ENCODE measurements at places on chromosomes 11 and 22. TPM values are rescaled to one million over a fixed set of nuclear protein-coding genes. Genes with fewer than 3 reads are reported as not detected.
A peak's percentile ranks its signal among the peaks of the same experiment; 100 is the strongest.

Gene OR51B2
- polyA plus RNA-seq, result not detected

- no peaks in the 10 kb centered on the region for H3K36me3 ChIP-seq
- H3K4me3 ChIP-seq, result no peak overlapping the region
- no peak for DNase-seq
- peaks cover 2% of the 10 kb centered on the region for H3K4me1 ChIP-seq
- no peaks in the 10 kb centered on the region for H3K27me3 ChIP-seq
Measured at GRCh38 chr11:78402847-78403246, 14.8 kb downstream of the GAB2 start.

DNA sequence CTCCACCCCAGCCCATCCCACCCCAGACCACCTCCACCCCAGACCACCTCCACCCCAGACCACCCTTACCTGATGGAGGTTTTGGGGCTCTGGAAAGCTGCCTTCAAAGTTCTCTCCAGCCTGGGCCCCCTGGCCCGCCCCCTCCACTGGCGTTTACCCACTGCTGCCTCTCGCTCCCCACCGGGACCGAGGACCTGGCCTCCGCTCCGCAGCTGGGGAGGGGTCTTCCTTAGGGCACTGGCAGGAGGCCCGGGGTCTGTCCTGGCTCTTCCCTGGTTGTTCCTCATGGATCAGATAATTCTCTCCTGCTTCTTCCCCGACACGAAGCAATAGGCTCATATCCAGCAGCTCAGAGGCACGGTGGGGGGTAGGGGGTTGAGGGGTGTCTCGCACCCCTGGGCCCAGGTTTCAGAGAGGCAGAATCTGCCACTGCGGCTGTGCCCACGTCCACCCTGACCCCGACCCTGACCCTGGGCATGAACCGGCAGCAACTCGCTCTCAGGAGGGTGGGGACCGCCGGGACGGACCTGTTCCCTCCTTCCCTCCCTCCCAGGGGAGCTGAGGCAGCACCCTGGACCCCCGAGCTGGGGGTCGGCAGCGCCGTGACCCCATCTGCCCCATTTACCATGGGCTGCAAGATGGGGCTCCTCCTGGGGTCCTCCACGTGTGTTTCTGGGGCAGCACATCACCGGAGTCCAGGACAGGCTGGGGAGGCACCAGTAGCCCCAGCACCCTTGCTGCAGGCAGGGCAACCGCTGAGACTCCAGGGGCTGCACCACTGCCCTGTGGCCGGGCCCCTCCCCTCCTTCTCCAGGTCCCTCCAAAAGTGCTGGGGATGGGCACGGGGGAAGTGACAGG lies 12.9 kb downstream of the KRTAP5-5 start:
- no peak for DNase-seq
- peaks cover 28% of the 10 kb centered on the region for H3K27me3 ChIP-seq
- H3K4me1 ChIP-seq, result no peaks in the 10 kb centered on the region

DNA sequence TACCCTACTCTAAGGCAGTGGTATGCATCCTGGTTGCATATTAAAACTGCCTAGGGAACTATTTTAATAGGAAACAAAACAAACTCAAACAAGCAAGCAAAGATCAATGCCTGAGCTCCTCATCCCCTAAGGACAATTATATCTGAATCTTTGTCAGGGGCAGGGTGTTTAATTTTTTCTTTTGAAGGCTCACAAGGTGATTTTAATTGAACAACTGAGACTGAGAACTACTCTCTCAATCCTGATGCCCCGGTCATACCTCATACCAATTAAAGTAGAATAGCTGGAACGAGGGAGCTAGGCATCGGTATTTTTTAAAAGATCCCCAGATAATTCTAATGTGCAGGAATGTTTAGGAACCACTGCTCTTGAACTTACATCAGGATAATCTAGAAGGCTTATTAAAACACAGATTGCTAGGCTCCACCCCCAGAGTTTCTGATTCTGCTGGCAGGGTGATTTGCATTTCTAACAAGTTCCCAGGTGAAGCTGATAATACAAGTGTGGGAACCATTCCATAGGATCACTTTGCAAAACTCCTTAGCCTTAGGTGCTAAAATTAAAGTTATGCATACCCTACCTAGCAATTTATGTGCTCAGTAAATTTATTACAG lies 416.5 kb downstream of the GUCY1A2 start:
- no peak overlapping the region for H3K4me3 ChIP-seq
- no peak overlapping the region for H3K27ac ChIP-seq
- no peaks in the 10 kb centered on the region for H3K27me3 ChIP-seq
- no peaks in the 10 kb centered on the region for H3K4me1 ChIP-seq

Gene TIMP3
- 48.0 TPM for polyA plus RNA-seq

GRCh38 chr22:19819911-19820879 lies 34.5 kb downstream of the GNB1L start:
- no peak overlapping the region for H3K4me3 ChIP-seq
- H3K36me3 ChIP-seq, result no peaks in the 10 kb centered on the region
- H3K27ac ChIP-seq, result no peak overlapping the region
- H3K4me1 ChIP-seq, result peaks cover 21% of the 10 kb centered on the region

DNA sequence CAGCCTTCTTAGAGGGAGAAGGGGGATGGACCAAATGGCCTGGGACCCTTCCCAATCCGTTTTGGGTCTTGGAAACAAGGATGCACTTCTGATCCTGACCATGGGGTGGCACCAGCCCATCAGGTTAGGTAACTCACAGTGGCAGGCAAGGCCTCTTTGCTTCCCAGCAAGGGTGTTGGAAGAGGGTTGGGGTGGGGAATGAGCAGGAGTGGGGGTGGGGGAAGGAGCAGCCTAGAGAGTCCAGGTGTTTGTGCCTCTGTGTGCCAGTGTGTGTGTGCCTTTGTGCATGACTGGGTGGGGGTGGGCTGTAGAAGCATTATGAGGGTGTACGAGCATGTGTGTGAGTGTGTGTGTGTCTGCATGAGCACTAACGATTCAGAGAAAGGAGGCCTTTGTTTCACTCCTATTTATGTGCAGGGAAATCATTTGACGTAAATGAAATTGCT lies 213.1 kb downstream of the INSC start:
- no peak overlapping the region for H3K4me3 ChIP-seq
- H3K27ac ChIP-seq, result no peak overlapping the region
- H3K36me3 ChIP-seq, result no peaks in the 10 kb centered on the region
- H3K27me3 ChIP-seq, result no peaks in the 10 kb centered on the region
- no peaks in the 10 kb centered on the region for H3K4me1 ChIP-seq

GRCh38 chr11:1693327-1694063 lies 3.5 kb upstream of the KRTAP5-6 start:
- peaks cover 3% of the 10 kb centered on the region for H3K27me3 ChIP-seq
- no peaks in the 10 kb centered on the region for H3K36me3 ChIP-seq
- H3K4me3 ChIP-seq, result peak overlapping the region; percentile 12
- H3K4me1 ChIP-seq, result peaks cover 7% of the 10 kb centered on the region
- peak overlapping the region; percentile 20 for H3K27ac ChIP-seq

Gene KCNQ1
- polyA plus RNA-seq, result not detected

GRCh38 chr11:26712497-26712896 lies 9.4 kb downstream of the SLC5A12 start:
- no peak for DNase-seq
- H3K4me1 ChIP-seq, result no peaks in the 10 kb centered on the region
- no peaks in the 10 kb centered on the region for H3K36me3 ChIP-seq
- no peak overlapping the region for H3K4me3 ChIP-seq

DNA sequence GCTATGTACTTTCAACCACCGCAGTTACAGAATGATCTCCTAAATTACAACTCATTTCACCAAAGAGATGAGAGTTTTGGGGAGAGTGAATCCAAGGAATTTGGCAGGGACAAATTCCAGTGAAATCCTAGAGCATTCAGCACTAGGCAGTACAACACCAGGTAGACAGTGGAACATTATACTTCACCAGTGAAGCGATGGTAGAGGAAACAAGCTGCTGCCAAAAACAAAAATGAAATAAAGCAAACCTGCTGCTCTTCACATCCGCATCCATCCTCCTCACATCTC lies 16.9 kb downstream of the SMCO4 start:
- H3K36me3 ChIP-seq, result no peaks in the 10 kb centered on the region
- H3K4me3 ChIP-seq, result no peak overlapping the region
- no peak for DNase-seq
- H3K4me1 ChIP-seq, result no peaks in the 10 kb centered on the region
- H3K27ac ChIP-seq, result no peak overlapping the region

DNA sequence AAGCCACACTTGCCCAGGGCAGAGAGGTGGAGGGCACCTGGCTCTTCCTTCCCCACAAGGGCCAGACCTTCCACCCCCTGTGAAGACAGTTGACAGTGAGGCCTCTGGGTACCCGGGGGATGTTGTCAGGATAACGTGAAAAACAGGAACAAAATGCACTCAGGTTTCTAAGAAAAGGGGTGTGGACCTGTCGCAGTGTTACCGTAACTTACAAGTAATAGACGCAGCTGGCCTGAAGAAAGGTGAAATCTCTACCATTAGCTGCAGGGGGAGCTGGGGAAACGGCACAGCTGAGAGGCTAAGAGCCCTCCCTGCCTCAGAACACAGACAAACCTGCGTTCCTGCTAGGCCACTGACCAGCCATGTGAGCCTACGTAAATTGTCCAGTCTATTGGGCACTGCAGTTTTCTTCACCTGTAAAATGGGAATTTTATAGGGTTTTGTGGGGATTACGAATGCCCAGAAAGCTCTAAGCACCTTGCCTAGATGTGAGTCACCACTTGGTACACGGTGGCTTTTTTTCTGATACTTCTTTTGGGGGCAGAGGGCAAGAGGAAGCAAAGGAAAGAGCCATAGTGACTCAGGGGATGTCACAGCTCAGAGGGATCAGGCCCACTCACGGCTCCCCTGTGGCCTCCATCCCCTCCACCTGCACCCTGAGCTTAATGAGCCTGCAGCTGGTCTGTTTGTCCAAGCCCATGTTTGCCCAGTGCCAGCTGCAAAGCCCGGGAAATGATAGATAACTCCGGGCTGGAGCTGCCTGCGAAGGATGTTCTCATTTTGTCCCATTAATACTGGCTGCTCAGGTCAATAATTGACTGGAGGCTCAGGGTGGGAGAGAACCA lies 18.4 kb upstream of the CABP7 start:
- no peaks in the 10 kb centered on the region for H3K36me3 ChIP-seq
- peaks cover 15% of the 10 kb centered on the region for H3K4me1 ChIP-seq
- H3K27ac ChIP-seq, result no peak overlapping the region
- H3K4me3 ChIP-seq, result no peak overlapping the region

DNA sequence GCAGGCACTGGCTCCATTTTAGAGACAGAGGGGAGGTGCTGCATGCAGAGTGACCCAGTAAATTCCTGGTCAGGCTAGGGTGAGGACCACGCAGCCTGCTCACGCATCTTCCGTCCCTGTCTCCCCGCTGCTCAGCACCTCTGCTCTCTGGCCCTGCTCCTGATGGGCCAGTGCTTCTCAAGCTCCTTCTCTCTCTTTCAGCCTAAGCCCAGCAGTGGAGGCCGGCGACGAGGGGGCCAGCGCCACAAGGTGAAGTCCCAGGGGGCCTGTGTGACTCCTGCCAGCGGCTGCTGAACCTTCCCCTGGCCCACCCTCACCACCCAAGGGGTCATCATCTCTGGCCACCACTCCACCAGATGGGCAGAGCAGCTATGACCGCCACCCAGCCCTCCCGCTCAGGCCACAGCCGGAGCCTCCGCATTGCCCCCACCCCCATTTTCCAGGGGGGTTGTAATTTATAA lies 24.7 kb downstream of the GTPBP1 start:
- no peak for DNase-seq
- no peaks in the 10 kb centered on the region for H3K27me3 ChIP-seq

DNA sequence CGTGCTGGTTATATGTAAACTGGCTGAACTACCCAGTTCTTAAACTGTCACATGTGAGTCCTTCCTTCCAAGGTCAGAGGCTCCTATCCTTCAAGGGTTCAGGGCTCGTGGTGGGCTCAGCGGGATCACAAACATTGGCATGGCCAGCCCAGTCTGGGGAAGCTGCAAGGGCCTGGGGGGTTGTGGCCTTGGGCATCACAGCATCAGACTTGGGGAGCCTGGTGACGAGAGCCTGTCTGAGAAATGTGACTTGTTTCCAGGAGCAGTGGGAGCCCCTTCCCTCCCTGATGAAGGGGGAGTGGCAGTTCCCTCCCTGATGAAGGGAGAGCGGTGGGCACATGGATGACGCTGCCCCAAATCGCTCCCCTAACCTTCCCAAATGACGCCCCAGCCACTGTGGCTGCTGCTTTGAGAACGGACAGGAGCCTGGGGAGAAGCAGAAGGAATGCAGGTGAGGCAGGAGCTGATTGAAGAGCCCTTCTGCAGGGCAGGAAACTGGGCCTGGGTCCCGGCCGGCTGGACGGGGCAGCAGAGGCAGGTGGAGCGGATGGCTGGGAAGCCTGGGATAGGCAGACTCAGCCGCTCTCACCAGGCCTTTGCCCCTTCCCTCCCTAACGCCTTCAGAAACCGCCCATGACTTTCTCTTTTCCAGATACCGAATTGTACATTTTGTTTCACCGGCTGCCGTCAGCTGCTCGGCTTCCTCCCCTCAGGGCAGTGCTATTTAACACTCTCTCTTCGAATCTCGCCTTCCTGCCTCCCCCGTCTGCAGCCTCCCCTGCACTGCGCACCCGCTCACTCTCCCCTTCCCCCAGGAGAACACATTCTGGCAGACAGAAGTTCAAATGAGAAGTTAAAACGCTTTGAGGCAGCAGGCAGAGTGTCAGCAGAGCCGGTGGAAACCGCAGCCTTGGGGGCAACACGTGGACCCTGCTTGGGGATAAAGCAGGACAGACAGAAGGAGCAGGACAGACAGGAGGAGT lies 1486.7 kb downstream of the BRD1 start:
- no peak overlapping the region for H3K4me3 ChIP-seq
- no peaks in the 10 kb centered on the region for H3K4me1 ChIP-seq
- H3K27me3 ChIP-seq, result no peaks in the 10 kb centered on the region
- no peaks in the 10 kb centered on the region for H3K36me3 ChIP-seq
- H3K27ac ChIP-seq, result no peak overlapping the region
- DNase-seq, result no peak

Gene CARNS1
- not detected for polyA plus RNA-seq

- H3K36me3 ChIP-seq, result no peaks in the 10 kb centered on the region
- no peaks in the 10 kb centered on the region for H3K27me3 ChIP-seq
- H3K4me3 ChIP-seq, result no peak overlapping the region
- no peak for DNase-seq
- H3K27ac ChIP-seq, result no peak overlapping the region
Measured at GRCh38 chr11:118180300-118180703, 3.9 kb upstream of the SCN2B start.

Gene LARGE1
- 5.8 TPM for polyA plus RNA-seq

DNA sequence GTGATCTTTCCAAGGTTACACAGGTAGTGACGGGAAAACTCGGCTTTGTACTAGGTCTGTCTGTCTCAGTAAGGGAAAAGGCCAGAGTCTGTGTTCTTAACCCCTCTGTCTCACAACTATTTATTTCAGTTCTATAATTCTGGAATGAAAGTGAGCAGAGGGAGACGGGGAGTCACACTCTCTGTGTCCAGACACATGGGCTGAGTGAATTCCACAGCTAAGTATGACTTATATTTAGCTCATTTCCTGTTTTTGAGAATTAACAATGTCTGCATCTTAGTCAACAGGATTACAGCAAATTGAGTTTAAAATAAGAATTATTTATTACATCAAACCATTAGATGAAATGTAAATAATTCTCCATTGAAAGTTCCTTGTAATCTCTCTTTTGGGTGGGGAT lies 62.5 kb upstream of the OR4B1 start:
- no peaks in the 10 kb centered on the region for H3K27me3 ChIP-seq
- H3K4me3 ChIP-seq, result no peak overlapping the region
- peak overlapping the region; percentile 16 for H3K27ac ChIP-seq

Data from keratinocyte (primary cell).